CD4-positive, alpha-beta T cell treated with Interleukin-2 at 100 ng/mL for 4 hours (primary cell): ENCODE measurements at places on chromosomes 7 and 10.

DNA sequence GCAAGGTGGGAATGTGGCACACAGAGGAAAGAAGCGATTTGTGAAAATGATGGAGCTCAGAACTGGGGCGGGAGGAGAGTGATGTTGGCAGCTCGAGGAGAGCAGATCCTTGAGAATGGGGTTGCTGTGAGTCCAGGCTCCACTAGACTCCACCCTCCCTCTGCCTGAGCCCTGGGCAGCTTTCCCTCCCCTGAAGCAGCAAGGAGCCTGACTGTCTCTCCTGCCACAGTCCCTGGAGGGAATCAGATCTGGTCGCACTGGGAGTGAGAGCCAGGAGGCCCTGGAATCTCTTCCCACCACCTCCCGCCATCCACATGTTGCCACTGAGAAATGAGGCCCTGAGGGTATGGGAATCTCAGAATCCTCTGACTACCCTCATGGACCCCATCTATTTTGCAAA lies 362.7 kb downstream of the PLXNA4 start:
- DNase-seq, result no peak

GRCh38 chr7:72404743-72405142 lies 7.4 kb downstream of the CALN1 start:
- no peak for DNase-seq

DNA sequence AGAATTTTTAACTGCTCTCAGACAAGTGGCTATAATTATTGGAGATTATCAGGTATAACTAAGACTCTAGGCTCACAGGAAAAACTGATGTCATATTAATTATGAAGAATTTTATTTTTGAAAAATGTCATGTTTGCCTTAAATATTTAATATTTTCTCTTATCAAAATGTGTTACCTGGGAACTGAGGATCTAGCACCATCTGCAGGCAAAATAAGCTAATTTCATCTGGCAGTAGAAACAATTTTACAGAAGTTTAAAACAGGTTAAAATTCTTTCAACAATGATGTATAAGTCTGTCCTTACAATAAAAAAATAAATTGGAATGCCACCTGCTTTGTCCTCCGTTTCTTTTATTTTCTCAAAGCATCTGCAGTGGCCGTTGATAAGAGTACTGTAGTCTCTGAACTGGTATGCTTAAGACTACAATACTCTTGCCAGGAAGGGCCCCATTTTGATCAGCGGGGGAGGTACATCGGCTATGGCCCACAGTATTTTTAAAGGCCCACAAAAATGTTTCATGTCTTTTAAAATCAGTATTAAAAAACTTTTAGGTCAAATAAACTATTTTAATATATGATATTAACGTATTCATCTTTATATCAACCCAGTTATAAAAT lies 81.3 kb downstream of the VWDE start:
- DNase-seq, result peak; percentile 49

- no peak for DNase-seq
These were observed 27.6 kb upstream of the CTNNA3 start for GRCh38 chr10:67723601-67724000.

DNA sequence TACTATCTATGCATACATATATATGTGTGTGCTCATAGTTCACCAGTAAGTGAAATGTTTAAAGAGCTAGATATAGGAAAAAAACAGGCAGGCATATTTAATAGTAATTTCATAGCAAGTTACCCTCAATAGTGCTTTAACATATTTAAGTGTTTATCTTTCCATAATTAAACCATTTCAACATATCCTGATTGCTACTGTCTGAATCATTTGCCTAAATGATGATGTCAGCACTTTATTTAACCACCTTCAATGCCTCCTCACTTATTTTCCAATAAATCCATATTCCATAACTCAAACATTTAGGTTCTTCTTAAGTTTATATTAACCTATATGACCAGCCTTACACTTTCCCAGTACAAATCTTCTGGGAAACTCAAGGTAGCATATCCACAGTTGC lies 601.1 kb downstream of the ARL4A start:
- no peak for DNase-seq

DNA sequence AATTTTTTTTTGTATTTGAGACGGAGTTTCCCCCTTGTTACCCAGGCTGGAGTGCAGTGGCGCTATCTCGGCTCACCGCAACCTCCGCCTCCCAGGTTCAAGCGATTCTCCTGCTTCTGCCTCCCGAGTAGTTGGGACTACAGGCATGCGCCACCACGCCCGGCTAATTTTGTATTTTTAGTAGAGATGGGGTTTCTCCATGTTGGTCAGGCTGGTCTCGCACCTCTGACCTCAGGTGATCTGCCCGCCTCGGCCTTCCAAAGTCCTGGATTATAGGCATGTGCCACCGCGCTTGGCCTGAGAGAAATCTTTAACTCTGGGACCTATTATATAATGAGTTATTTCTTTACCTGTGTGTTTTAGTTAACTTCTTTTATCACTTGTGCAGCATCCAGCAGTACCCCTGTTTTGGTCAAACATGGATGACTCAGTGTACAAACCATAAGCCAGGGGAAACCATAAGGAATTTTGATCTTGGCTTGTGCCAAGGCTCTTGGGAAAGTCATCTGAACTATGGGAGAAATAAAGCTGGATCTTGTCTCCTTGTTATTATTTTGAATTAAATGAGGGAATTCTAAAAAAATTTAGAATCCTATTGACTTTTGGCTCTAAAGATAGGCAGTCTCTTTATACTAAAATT lies 23.6 kb upstream of the ZRANB1 start:
- DNase-seq, result no peak

DNA sequence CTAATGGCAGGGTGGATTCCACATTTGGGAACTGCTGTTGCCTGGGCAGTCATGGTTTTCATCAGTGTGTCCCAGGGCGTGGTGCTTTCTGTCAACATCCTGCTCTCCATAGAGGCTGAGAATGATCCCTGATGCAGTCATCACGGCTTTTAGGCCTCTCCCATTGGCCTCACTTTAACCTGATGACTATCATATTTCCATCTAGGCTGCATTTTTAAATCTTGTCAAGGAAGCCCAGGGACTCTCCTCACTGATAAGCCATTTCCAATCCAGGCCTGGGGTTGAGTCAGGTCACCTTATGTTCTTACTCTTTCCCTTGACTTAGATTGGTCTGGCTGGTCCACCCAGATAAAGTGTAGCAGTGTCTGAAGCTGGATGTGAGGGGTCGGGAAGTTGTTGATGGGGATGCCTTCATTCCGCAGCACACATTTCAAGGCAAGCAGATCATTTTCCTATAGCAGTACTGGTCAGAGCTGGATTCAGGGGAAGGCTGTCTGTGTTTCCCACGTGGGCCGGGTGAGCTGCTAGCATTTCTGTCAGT lies 177.0 kb downstream of the AUTS2 start:
- no peak for DNase-seq

DNA sequence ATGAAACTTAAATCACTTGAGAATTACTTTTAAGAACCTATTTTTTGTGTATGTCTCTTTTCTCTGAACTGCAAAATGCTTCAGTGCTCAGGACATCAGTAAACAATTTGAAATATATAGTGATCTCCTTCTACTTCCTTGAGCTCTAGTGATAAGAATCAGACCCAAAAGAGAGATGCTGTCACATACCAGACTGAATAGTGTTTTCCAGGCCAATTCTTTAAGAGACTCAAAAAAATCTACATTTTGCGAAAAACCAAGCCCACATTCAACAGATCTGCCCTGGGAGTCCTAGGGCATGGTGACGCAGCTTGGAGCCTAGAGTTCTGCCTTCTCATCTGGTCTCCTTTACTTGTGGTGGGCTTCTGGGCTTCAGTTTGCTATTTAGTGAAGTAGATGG lies 72.1 kb upstream of the SLC13A1 start:
- DNase-seq, result no peak

GRCh38 chr10:58180666-58181065 lies 87.0 kb downstream of the IPMK start:
- DNase-seq, result no peak

DNA sequence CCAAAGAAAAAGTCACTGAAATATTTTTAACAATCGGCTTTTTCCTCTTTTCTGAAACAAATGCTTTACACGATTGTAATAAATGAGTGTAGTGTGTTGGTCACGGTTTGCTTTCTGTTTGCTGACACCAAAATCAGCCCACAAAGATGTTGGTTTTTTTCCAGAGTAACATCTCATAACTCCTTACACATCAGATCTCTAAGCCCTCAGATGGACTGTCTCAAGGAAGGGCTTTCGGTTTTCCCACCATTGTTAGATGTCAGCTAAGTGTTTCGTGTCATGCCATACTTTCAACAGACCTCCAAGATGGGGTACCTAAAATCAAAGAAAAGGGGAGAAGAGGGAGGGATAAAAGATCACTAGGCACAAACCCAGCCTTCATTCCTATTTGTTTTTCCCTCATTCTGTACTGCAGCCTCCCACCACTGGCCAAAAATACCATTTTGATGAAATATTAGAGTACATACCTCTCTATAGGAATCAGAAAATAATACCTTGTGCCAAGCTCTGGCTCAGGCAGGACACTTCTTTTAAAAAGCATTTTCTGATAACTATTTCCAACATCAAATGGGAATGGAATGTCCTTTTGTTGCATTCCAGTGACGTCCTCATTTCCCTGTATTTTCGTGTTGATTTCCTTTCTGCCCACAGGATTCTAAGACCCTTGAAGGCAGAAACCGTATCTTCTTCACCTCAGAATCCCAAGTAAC lies 159.1 kb downstream of the DGKI start:
- DNase-seq, result no peak

DNA sequence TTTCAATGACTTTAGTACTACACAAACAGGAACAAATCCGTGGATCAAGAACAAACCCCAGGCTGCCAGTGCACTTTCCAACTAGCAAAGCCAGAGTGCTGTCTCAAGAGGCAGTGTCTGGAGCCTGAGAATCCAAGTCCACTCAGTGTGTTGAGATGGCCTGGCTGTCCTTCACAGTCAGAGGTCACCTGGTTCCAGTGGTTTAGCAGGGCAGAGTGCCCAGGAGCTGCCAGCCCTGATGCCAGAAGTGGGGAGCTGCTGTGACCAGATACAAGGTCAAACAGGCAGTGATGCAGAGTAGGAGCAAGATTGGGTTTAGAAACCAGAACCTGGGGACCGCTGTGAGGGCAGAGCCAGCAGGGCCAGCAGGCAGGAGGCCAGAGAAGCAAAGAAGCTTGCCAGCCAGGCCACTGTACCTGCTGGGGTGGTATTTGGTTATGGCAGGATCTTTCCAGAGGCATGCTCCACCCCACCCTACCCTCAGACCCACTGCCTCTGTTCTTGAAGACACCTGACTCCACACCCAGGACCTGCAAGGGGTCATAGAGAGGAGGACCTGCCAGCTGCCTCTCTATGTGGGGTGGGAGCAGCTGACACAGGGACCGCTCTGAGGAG lies 35.6 kb upstream of the C10orf90 start:
- no peak for DNase-seq

DNA sequence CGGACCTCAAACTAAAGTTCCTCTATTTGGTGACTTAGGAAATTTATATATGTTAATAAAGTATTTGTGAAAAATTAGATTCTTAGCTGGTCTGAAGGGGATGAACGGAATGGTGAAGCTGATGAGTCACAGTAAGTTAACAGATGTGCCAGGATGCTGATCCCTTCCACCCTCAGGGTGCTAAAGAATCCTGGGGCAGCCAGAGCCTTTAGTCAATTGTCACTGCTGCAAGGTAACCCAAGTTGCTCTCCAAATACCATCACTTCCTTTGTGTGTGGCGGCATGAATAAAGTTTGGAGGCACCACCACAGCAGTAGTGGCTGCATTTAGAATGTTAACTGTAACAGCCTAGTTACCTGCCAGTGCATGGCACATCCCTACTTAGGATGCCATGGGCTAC lies 222.6 kb upstream of the PPP1R3A start:
- DNase-seq, result no peak

DNA sequence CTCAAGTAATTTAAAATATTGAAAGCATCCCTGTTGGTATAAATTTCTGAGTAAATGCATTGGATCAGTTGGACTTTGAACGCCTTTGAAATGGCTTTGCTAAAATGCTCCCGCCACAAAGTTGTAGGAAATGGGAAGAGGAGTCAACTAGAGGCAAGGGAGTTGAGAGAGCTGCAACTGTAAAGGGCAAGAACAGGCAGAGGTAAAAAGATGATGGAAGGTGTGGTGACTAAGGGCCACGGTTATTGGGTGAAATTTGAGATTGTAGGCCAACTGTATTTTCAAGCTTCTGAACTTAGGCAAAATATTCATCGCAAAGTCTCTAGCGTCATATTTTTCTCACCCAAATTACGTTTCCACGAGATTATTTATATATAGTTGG lies 595 bp upstream of the SUMF2 start:
- DNase-seq, result no peak

- DNase-seq, result no peak
These were observed 1.8 kb downstream of the CYP2E1 start for GRCh38 chr10:133528845-133529575.

DNA sequence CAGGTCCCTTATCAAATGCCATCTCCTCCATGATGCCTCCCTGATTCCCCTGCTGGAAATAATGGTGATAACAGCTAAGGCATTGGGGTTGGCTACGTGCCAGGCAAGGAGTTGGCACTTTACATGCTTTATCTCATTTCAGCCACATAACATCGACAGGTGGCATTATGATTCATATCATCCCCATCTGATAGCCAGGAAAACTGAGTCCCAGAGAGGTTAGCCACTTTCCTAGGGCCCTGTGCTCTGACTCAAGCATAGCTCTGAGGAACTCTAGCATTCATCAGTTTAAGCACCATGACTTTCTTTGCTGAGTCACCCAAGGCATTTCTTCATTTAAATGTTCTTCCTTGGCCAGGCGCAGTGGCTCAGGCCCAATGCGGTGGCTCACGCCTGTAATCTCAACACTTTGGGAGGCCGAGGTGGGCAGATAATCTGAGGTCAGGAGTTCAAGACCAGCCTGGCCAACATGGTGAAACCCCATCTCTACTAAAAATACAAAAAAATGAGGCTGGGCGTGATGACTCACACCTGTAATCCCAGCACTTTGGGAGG lies 6.6 kb downstream of the LEP start:
- DNase-seq, result no peak

DNA sequence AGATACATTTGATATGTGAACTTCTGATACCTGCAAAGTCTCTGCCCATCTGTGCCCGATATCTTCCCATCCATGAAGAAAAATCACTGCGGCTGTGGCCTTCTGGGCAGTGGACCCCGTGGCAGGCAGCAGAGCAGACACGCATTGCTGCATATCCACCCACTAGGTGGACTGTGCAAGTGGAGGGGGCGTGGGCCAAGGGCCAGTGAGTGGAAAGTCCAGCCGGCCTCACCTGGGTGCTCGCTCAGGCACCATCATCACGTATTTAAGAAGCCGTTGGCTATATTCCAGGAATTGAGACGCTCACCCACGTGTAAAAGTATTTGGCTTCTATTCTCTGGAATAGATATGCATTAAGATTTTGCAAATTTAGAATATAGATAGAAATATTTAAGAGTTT lies 30.8 kb upstream of the SLC13A1 start:
- DNase-seq, result no peak

GRCh38 chr10:22058201-22058600 lies 54.7 kb upstream of the DNAJC1 start:
- no peak for DNase-seq

- peak; percentile 26 for DNase-seq
These were observed 69.1 kb downstream of the ZMIZ1 start for GRCh38 chr10:79137826-79138225.

- no peak for DNase-seq
These were observed 51.4 kb downstream of the PKD1L1 start for GRCh38 chr7:47896809-47897423.

GRCh38 chr10:29761916-29762315 lies 127.1 kb upstream of the SVIL start:
- DNase-seq, result no peak
